ENCODE measurements at places on chromosomes 11 and 22.

DNA sequence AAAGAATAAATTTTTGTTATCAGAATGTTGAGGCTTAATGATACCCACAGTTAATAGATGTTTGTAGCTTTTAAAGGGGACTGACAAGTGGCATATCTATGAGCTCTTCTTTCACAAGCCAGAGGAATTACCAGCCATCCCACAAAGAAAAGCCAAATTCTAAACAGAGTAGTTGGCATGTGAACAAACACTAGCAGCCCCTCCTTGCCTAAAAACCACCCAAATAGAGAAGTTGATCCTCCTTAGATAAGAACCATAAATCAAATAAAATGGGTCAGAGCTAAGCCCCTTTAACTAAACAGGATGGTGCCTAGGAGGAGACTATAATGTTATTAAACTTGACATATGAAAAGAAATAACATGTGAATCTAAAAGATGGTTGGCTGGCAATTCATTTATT is 11.4 kb downstream of the LPXN start:
- no peak for DNase-seq

- no peak for DNase-seq
Measured at GRCh38 chr11:72970557-72971118, 156.4 kb downstream of the ATG16L2 start.

GRCh38 chr22:35354068-35354467 is 26.8 kb upstream of the HMOX1 start:
- no peak for DNase-seq

DNA sequence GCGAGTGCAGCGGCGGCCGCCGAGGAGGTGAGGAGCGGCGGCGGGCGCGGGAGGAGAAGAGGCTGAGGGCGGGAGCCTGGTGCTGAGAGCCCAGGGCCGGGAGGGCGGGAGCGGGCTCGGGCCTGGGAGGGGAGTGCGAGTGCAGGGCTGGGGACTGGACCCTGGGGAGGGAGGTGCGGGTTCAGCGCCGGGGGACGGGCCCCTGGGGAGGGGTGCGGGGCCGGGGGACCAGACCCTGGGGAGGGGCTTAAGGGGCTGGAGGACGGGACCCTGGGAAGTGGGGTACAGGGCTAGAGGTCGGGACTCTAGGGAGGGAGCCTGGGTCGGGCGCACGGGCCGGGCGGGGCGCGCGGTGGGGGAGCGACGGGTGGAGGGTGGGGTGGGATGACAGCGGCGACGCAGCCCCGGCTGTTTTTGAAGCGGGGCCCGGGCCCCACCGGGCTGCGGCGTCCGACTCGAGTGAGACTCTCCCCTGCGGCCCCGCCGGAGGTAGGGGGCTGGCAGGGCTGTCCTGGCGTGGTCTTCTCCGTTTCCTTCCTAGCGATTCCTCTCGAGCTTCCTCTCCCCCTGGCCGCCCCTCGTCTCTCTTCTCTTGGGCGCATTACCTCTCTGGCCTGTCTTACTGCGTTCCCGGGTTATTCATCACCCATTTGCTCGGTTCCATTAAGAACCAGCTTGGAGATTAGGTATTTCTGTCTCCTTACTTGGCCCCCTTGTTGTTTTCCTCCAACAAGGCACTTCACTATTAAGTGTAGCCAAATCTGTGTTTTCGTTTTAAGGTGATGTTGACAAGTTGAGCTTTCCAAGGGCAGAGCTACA is 754 bp downstream of the NUP50 start:
- DNase-seq: no peak
